ENCODE measurements at places on chromosomes 7 and 10.

GRCh38 chr7:27238979-27239386 is 3.6 kb upstream of the EVX1 start:
- no peak for DNase-seq

DNA sequence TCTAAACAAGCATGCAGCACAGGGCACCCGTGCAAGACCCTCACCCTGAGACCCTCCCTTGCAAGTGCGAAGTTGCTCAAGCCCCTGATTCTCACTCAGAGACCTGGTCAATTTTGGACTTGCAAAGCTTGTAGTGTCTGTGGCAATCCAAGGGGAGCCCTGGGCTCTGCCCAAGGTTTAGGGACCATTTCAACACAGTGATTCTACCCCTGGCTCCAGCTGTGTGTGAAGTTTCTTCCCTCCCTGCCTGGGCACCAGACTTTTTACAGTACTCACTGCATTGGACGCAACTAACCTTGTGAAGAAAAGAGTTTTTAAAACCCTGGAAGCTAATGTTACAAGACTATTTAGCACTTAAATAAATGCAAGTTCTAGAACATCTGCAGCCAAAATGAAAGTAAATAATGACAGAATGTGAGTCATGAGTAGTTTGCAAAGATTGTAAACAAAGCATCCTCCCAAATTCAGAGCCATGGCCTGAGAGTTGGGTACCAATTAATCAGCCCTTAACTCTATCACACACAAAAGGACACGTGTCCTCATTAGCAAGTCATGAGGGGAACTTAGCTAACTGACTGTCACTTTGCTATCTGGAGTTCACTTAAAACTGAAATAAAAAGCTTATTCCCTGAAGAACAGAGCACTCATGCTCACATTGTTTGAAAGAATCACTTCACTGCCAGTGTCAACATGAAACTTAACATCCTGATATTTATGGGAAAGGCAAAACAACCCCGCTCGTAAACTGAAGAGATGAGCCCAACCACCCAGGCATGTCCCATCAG is 48.1 kb downstream of the RGS10 start:
- DNase-seq = peak; percentile 8

DNA sequence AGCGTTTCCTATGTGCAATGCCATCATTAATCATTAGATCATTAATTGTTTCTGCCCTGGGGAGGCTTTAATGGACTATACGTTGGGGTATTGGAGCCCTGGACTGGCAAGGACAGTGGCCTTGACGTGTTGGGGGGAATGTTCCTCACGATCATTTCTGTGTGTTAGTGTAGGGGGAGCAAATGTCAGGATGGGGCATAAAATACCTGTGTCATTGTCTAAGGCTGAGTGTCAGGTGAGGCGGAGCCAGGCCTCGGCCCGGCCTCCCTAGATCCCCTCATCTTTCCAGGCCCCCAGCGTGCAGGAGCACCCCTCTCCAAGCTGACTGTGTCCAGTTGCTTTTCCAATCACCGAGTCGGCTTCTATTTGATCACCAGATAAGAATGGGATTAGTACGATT is 346.4 kb upstream of the SHH start:
- no peak for DNase-seq

DNA sequence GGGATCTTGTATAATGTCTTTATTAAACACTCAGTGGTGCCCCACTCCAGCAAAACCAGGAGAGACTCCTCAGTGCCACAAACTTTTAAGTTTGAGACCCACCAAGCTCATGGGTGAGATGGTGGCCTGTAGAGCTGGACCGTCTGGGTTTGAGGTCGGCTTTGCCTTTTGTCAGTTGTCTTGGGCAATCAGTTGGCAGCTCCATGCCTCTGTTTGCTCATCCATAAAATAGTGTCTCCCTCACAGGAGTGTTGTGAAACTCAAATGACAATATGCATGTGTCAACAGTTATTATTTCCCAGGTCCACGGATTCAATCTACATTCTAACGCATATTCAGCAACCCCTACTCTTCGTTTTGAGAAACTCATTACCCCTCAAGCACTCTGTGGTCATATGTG is 367.8 kb upstream of the C7orf33 start:
- no peak for DNase-seq

DNA sequence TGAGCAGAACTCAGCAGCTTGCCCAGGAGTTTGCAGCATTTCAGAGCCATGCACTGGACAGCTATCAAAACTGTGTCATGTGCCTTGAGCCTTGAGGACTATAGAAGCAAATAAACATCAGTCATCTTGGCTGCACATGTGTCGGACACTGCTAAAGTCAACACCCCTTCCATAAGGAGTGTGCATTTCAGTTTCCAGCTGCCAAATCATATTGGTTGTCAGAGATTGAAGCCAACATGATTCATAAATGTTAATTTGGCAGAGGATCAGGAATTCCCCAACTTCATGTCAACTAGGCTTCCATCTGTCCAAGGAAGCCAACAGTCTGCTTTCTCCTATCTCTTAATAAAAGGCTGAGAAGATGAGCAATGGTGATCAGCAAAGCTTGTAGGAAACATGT is 32.8 kb downstream of the SLC16A12 start:
- DNase-seq = no peak

DNA sequence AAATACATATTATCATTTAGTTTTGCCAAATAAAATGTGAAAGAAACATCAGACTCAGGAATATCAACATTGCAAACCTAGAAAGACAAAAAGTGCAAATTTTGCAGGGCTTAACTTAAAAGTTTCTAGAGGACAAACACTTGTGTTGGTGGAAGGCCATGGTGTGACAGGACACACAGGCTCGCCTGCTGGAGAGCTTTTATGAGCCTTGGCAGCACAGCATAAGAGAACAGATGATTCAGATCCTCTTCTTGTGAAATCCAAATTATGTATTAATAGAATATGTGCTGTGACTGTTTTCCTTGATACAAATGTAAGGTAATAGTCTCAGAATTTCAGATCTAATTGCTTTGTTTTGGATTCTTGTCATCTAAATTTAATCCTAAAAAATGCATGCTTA is 72.9 kb upstream of the ABCB5 start:
- no peak for DNase-seq

Measured in Panc1 (cell line).